PC-3 (cell line): ENCODE measurements at places on chromosomes 2 and 18. TPM values are rescaled to one million over a fixed set of nuclear protein-coding genes. Genes with fewer than 3 reads are reported as not detected.

LHCGR gene
- total RNA-seq: not detected in 2 replicates

DOK6 gene
- not detected in 2 replicates for total RNA-seq

GRCh38 chr2:9392898-9393765 lies 30.2 kb downstream of the ITGB1BP1 start:
- no peaks in the 10 kb centered on the region for H3K27me3 ChIP-seq
- no peak overlapping the region for H3K27ac ChIP-seq
- H3K36me3 ChIP-seq: peaks cover 42% of the 10 kb centered on the region

E2F6 gene
- total RNA-seq: 26.8 and 27.1 TPM in 2 replicates

NMUR1 gene
- 0.17 TPM in 1 of 2 replicates, not detected in the other for total RNA-seq

SATB2 gene
- 3.0 and 5.1 TPM in 2 replicates for total RNA-seq

GRCh38 chr2:235050980-235051351 lies 99.1 kb downstream of the SH3BP4 start:
- H3K4me3 ChIP-seq: no peak overlapping the region
- peak overlapping the region; percentile 45 for H3K27ac ChIP-seq
- peaks cover 8% of the 10 kb centered on the region for H3K4me1 ChIP-seq

GRCh38 chr2:144943986-144944385 lies 424.1 kb upstream of the ZEB2 start:
- no peaks in the 10 kb centered on the region for H3K36me3 ChIP-seq
- DNase-seq: peak; percentile 87
- H3K27ac ChIP-seq: peak overlapping the region; percentile 94
- H3K4me1 ChIP-seq: peaks cover 77% of the 10 kb centered on the region
- peak overlapping the region; percentile 19; the same call in 1 of the 2 replicates for H3K4me3 ChIP-seq

ADAM17 gene
- 23.0 and 34.3 TPM in 2 replicates for total RNA-seq

GRCh38 chr2:16130541-16130880 lies 190.2 kb downstream of the MYCN start:
- H3K36me3 ChIP-seq: no peaks in the 10 kb centered on the region
- no peaks in the 10 kb centered on the region for H3K4me1 ChIP-seq
- no peak overlapping the region for H3K4me3 ChIP-seq
- DNase-seq: no peak

STPG4 gene
- total RNA-seq: 2.4 TPM in 1 of 2 replicates, not detected in the other

KCNG3 gene
- total RNA-seq: 2.3 and 2.4 TPM in 2 replicates

DNA sequence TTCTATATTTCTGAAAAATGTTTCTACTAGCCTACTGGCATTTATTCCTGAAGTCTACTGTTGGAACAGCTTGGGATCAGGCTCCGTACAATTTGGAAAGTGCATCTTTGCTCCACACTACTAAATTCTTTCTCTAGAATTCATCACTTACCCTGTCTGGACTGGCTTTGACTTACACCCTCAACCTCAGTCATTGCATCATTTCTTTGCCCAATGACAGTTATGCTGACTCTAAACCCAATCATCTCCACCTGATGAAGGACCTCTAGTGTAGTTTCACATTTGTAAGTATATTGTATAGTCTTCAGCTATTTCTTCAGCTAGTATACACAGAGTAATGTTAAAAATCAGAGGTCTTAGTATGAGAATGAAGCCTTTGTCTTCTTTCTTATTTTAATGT lies 359.6 kb upstream of the MC4R start:
- no peak overlapping the region for H3K27ac ChIP-seq
- no peaks in the 10 kb centered on the region for H3K4me1 ChIP-seq
- no peaks in the 10 kb centered on the region for H3K36me3 ChIP-seq
- no peak overlapping the region for H3K4me3 ChIP-seq
- peaks cover 12% of the 10 kb centered on the region; the same call in 1 of the 2 replicates for H3K27me3 ChIP-seq

MERTK gene
- total RNA-seq: 2.5 and 3.9 TPM in 2 replicates

GRCh38 chr18:9709304-9709877 lies 1.3 kb downstream of the RAB31 start:
- no peak overlapping the region for H3K27ac ChIP-seq
- DNase-seq: no peak
- H3K36me3 ChIP-seq: no peaks in the 10 kb centered on the region
